ENCODE measurements at places on chromosomes 13 and 19.

DNA sequence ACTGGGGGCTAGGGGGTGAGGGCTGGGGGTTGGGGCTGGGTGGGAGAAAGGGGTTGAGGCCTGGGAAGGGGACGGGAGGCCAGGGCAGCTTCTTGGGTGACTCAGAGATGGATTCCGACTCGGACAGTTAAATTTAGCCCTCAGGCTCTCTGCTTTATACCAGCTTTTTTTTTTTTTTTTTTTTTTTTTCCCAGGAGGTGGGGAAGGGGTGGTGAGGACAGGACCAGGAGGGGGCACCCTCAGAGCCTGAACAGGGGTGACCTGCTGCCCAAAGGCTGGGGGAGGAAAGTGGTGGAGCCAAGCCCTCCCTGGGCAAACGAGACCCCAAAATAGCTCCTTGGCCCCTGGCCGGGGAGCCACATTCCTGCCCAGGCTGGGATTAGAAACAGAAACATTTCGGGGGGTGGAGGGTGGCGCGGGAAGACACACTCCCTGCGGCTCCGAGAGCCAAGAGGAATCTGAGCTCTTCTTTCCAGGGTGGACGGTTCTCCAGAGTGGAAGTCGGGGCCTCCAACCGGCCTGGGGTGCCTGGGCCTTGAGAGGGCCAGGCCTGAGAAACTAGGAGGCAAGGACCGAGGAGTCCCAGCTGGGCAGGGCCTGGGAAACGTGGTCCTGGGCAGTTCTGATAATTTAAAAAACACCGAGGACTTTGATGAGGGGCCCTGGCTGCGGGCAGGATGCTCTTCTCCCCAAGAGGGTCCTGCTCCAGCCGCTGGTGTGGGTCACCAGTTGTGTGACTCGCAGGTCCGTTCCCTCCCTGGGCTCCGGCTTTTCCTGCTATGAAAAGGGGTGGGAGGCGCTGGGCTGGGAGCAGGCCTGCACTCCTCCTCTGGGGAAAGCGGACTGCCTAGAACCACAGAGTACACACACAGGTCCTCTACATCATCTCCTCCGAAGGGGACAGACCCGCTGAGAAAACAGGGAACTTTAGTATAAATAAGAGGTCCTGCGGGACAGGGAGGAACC, 813 bp upstream of the DMPK start:
- DNase-seq: peak; percentile 94

DNA sequence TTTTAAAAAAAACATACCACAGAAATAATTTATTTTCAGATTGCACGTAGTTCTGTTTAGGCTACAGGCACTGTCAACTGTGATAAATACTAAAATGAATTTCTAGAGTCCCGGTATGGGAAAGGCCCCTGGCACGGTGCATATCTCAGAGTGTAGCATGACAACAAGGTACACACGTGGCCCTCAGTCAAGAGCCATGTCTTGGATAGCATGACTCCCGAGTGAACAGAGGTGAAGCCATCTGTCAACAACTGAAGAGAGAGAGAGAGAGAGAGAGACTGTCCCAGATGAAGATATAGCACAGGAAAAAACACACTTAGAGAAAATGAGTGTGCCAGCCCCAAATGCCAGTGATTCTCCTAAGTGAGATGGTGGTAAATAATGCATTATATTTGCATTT, 297.5 kb downstream of the MYO16 start:
- DNase-seq: no peak

DNA sequence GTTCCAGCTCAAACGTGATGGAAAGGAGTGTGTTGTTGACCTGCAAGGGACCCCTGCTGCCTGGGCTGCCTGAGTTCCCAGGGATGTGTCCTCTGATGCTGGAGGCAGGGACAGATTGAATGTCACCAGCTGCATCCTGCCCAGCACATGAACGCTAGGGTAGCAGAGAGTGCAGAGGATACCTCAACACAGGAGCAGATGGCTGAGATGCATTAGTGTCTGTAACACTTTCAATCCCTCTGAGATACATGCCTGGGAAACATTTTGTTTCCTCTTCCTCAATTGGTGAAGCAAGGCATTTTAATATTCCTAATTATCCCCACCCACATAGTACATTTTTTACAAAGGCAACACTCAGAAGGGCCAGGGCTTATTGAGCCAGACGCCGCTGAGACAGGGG, 106.4 kb upstream of the UBL3 start:
- no peak for DNase-seq

GRCh38 chr19:12675399-12675798, 6.3 kb downstream of the DHPS start:
- no peak for DNase-seq

GRCh38 chr13:72868229-72868628, 86.3 kb downstream of the PIBF1 start:
- DNase-seq: no peak

GRCh38 chr13:82947683-82948082, 934.6 kb downstream of the SLITRK1 start:
- DNase-seq: no peak
